Esophagus squamous epithelium (tissue), 5 donors: ENCODE measurements at places on chromosomes 1 and 21.

DNA sequence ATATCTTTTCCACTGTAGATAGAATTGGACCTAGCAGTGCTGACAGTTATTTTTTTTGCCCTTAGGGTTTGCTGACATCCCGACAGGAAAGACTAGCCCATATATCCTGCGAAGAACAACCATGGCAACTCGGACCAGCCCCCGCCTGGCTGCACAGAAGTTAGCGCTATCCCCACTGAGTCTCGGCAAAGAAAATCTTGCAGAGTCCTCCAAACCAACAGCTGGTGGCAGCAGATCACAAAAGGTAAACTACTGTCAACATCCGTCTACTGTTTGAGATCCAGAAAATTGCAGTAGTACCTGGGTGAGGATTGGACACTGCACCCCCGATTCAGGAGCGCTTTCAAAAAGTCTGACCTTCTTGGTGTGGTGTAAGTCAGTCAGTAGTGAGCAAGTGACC is 55.8 kb downstream of the CENPF start:
- no peak for DNase-seq

DNA sequence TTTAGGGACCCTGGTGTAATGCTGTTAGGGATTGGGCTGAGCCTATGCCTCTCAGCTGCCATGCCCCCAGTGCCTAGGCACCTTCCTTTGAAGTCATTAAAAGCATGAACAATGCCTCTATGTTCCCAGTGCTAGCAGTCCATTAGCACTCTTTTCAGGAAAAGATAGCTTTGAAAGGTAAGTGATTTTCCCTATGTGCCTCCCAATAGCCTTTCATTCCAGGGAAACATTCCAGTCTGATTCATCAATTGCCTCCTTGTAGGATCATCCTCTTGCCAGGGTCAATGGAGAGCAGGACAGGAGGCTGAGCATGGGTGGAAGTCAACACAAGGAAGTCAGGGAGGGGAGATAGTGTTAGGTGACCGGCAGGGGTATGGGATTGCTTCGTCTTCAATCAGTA is 8.6 kb upstream of the IGSF21 start:
- DNase-seq, result no peak

DNA sequence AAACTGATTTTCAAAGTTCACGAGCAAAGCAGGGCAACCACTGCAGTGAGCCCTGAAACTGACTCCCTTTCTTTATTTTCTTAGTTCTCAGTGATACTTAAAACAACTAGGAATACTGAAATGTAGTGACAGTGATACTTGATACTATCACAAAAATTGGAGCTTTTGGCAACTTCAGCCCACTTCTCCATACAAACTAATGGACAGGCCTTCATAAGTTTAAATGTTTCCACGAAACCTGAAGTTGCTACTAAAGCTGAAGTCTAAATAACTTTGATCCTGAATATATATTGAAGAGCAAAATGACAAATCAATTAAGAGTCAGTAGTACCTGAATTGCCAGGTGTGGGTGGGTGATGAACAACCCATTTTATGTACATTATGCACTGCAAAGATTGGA is 10.0 kb downstream of the NR5A2 start:
- DNase-seq, result no peak

DNA sequence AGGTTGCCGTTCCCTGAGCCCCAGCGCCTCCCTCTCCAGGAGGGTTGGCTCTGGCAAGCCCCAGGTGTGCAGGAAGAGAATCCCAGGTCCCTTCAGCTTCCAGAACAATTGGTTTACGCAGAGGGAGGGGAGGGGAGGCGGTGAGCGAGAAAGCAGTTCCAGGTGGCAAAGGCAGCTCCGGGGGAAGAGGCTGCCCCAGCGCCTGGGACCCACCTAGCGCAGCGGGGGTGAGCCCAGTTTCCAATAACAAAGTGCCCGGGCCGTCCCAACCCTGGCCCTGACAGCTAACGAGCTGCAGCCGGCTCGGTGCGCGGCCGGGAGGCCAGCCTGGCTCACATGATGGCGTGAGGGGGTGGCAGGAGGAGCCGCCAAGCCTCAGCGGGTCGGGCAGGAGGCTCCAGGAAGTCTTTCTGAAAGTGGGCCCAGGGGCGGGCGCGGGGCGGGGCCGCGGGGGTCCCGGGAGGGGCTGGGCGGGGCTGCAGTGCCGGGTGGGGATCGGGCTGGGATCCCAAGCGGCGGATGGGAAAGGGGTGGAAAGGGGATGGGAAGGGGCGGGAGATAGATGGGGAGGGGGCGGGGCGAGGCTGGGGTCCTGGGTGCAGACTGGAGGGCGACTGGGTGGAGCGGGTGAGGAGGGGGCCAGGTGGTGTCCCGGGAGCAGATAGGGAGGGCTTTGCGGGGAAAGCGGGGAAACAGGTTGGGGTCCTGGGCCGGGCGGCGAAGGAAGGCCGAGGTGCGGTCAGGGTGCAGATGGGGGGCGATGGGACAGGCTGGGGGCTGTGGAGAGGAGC is 22.8 kb downstream of the DHRS3 start:
- no peak for DNase-seq

DNA sequence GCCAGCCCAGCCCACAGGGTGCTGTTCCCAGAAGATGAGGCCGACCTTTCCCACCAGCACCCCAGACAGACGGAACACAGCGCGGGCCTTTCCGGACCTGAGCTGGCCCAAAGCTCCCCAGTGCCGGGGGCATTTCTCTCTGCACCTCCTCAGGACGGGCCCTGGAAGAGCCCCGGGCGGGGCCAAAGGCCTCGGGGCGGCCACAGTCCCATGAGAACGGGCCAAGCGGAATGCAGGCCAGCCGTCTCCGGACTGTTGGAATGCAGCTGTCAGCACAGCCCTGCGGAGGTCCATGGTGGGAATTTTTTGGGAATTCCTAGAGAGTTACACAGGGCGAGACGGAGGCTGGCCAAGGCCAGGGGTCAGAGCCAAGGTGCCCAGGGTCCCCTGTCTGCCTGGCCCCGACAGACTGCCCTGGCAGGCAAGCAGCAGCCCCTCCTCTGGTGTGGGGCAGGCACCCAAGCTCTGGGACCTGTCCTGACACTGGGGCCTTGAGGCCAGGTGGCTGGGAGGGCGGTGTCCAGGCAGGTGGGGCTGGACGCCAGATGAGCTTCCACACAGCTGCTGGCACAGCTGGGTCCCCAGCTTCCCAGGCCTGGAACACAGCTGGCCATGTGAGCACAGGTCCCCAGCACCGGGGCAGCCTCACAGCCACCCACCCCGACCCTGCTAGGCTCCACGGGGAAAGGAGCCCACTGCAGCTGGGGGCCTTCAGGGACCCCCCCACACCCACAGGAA is 63.0 kb downstream of the MEGF6 start:
- DNase-seq, result no peak

DNA sequence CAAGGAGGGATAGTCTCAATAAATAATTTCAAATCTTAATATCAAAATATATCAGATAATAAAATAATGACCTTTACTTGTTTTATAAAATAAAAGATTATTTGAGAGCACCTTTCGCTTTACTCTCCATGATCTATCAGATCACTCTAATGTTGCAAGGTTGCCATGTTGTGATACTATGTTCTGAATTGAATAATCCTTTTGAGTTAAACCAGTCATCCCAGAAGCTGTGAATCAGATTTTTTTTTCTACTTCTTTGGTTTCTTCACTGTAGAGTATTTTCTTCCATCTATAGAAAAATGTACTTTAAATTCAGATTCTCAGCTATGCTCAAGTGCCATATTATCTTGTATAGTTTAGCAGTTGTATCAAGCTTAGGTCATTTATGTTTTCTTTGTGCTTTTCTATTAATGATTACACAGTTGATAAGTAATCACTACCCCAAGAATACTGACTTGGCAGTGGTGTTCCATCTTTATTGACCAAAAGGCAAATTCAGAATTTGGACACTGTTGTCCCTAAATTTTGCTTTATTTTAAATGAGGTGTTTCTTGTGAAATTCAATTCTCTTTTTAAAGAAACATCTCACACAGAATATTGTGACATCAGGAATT is 32.9 kb downstream of the BRDT start:
- no peak for DNase-seq

DNA sequence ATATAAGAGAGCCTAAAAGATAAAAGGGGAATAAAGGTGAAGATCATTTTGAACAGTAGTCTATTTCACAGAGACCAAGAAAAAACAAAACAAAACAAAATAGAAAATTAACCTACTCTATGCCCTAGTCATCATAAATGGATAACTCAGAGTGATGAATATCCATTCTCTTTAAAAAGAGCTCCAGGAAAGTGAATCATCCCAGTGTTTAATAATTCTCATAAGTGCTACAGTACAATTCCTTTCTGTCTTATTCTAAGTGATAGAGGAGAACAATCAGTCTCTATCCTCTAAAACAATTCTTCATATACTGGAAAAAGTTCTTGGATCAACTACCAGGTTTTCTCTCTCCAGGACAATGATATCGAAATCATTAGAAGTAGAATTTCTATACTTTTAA is 45.8 kb downstream of the GDAP2 start:
- DNase-seq, result no peak

DNA sequence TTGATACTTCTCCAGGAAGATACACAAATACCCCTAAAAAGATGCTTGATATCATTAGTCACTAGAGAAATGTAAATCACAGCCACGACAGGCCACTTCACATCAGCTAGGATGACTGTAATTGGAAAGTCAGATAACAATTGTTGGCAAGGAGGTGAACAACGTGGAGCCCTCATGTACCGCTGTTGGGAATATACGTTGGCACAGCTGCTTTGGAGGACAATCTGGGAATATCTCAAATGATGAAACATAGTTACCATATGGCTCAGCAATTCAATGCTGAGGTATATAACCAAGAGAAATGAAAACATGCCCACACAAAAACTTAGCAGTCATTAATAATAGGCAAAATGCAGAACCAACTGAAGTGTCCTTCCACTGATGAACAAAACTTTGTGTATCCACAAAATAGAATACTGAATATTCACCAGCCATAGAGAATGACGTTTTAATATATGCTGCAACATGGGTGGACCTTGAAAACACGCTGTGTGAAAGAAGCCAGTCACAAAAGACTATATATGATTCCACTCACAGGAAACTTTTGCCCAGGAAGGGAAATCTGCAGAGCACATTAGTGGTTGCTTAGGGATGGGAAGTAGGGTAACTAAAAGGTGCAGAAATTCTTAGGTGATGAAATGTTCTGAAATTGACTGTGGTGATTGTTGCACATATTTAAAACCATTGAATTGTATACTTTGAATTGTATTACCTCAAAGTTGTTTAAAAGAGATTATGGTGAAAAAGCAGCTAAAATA is 95.4 kb downstream of the AHCTF1 start:
- DNase-seq, result no peak

DNA sequence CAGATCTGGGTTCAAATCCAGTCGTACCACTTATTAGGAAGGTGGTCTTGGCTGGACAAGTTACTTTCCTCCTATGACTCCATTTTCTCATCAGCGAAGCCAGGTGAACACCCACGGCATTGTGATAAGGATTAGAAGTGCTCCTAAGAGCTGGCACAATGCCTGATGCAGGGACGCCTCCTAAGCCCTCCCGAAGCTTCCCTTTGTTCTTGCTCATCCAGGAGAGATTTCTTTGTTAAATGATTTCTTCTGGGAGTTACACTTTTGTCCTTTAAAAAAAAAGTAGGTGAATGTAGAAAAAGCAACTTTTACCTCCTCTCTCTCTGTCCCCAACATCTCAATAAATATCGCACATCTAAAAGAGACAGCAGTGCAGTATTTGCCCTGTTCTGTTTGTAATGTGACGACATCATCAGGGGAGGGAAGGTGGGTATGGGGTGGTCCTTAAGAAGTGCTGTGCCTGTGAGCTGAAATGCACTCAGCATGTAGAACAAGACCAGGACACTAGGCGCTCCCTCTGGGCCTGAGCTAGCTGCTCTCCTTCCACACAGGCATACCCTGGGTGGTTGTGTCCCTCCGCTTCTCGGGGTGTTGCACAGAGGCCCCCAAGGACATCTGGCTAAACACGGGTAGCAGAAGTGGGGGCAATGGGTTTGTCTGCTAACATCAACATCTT is 43.9 kb downstream of the SUSD4 start:
- DNase-seq, result no peak

GRCh38 chr1:180626711-180627110 is 5.1 kb upstream of the XPR1 start:
- no peak for DNase-seq

DNA sequence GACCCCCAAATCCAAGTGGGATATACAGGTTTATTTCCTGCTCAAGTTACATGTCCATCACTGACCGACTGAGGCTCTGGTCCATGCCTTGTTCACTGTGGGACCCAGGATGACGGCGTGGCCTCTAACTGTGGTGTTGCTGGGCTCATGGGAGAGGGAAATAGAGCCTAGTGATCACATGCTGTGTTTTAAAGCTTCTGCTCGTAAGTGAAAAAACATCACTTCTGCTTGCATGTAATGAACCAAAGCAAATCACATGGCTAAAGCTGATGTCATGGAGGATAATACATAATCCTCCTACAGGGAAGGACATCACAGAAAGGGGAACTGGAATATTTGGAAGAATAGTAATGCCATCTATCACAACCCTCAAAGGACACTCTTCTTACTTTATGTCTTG is 107.6 kb downstream of the FASLG start:
- no peak for DNase-seq

- peak; percentile 43 for DNase-seq
Measured at GRCh38 chr1:7704214-7705047, 66.7 kb upstream of the VAMP3 start.

DNA sequence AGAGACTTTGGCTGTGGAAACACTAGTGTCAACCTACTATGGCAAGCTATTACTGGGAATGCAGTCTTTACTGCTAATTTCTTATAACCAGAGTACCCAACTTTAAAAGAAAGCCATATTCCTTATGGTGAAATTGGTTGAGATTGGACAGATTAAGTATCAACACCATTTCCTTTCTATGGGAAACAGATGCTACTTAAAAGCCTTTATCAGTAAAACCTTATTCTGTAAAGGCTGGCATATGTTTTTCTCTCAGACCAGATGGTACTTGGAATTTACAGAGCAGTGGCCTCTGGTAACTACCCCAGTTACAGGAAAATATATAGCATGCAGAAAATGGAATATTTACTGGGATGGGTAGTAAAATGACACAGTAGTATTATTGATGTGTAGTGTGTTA is 18.8 kb downstream of the IFI44 start:
- DNase-seq, result no peak

- no peak for DNase-seq
Measured at GRCh38 chr1:58441699-58442098, 104.8 kb downstream of the OMA1 start.

DNA sequence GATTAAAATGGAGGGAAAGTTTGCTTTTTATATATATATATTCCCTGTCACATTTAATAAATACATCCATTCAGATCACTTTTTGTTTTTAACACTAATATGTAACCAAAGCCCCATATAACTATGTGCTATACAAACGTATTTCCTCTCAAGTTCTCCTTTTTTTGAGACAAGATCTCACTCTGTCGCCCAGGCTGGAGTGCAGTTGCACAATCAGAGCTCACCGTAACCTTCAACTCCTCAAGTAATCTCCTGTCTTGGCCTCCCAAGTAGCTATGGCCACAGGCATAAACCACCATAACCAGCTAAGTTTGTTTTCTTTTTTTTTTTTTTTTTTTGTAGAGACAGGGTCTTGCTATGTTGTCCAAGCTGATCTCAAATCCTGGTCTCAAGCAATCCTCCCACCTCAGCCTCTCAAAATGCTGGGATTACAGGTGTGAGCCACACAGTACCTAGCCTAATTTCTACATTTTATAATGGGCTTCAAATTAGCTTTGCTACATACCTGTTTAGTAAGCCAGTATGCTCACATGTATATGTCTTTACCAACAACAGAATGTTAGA is 120.0 kb downstream of the TGFBR3 start:
- no peak for DNase-seq
